ENCODE measurements at places on chromosomes 2 and 18.

DNA sequence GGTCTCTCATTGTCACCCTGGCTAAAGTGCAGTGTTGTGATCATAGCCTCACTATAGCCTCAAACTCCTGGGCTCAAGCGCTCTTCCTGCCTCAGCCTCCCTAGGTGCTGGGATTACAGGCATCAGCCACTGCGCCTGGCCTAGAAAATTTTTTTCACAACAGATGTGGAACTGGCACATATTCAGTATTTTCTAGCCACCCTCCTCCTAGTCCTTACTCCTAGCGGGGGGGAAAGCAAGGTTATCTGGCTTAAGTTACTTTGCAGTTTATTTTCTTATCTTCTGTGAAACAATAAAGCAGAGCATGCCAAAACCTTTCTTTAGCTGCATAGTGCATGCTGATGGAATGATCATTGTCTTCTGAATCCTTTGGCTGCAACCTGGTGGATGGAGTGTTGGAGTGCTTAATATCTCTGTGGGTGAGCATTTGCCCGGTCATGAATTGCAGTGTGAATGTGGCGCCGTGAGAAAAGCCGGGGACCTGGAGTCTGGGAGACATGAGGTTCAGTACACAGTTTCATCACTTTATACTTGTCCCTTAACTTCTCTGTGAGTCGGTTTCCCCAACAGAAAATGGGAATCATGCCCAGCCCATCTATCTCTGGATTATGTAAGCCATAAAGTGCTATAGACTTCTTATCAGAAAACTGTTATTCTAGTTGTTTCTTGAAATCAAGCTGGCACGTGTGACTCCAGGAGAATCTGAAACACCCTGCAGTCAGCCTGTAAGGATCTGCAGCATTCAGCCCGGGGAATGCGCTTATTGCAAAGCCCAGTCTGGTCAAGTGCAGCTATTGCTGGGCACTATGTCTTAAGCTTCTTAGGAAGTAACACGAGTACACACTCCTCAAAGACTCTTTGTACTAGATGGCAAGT is 38.2 kb upstream of the MAP3K20 start:
- no peak for DNase-seq

GRCh38 chr18:9838144-9838877 is 47.5 kb upstream of the TXNDC2 start:
- no peak for DNase-seq

DNA sequence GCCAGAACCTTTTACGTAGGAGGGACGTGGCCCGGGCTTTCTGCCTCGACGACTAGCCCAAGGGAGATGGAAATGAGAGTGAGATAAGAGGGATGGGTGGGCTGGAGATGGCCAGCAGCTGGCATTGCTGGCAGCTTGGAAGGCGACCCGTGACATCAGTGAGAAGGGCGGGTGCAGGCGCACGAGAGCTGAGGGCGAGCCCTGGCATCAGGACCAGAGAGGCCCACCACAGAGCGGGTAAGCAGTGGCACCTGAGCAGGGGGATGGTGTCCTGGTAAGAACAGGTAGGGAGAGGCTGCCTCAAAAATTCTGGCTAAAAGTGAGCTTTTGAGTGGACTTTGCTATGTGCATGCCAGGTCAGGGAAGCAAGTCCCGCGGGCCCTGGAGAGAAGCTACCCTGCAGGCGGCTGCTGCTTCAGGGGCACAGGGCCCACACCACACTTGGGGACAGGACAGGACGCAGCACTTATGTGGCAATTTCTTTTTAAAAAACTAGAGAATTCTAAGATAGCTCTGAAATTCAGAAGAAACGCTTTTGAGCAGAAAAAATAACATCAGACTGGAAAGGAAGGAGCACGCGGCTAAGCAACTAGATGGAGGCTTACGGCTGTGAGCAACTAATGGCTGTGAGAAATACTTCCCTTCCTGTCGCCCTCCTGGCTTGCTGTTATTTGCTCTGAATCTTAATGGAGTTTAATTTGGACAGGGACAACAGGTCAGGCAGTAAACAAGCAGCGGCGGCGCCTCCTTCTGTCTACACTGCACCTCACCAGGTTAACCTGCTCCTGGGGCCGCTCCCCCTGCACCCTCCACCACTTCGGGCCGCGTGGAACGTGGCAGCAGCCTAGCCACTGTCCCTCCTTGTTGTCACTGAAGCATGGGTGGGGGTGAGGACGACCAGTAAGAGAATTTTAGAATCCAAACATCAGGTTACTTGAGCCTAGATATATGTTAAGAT is 20.5 kb downstream of the THAP4 start:
- DNase-seq, result no peak

DNA sequence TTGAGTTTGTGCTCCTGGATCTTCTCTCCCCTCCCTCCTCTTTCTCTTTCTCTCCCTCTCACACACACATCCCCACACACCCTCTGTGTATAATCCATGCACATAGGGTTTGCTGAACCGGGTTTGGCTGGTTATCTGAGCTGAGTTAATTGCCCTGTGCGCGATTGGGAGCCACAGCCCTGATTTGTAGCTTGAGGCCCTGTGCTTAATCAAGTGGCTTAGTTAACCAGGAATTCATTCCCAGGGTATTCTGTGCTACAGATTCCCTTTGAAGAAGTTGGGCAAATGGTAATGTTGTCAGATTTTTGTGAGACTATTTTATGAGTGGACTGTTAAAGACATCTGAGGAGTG is 6.2 kb downstream of the PARD3B start:
- DNase-seq, result no peak

GRCh38 chr2:104844807-104845551 is 8.9 kb upstream of the POU3F3 start:
- DNase-seq, result no peak
